ENCODE measurements at places on chromosomes 1 and 21.

GRCh38 chr21:41582298-41582840 is 74.4 kb upstream of the TMPRSS2 start:
- DNase-seq = no peak

DNA sequence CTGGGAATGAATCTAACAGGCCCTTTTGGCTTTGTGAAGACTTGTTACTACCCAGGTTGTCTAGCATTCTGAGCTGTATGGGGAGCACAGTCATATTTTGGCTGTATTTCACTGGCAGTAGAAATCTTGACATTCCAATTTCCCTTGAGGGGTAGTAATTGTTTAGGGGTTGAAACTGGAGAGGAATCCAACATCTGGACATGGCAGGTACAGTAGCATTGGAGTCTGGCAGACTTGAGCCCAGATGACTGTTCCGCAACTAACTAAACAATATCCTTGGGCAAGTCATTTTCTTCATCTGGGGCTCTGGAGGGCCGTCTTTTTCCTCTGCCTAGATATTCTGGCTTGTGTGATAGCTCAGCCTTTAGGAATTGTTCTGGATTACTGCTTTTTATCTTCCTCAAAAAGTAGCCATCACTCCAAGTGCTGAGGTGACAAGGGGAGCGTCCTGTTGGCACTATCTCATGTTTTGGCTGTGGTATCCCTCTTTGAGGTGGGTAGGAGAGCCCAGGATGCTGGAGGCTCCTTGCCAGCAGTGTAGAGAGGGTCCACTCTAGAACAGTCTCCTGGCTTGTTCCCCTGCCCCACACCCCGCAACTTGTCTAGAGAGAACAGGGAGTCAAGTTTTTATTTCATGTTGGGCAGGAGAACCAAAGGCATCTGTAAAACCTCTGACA is 22.7 kb upstream of the NBL1 start:
- DNase-seq = no peak

- DNase-seq = no peak
Measured at GRCh38 chr1:84480650-84481049, 1.6 kb downstream of the RPF1 start.

GRCh38 chr1:81540216-81540615 is 260.5 kb upstream of the ADGRL2 start:
- no peak for DNase-seq

- no peak for DNase-seq
Measured at GRCh38 chr1:178241837-178242236, 147.9 kb downstream of the RASAL2 start.

- no peak for DNase-seq
Measured at GRCh38 chr21:18373606-18374005, 30.0 kb downstream of the TMPRSS15 start.

- DNase-seq = no peak
Measured at GRCh38 chr1:225851805-225852204, 30.4 kb downstream of the TMEM63A start.

DNA sequence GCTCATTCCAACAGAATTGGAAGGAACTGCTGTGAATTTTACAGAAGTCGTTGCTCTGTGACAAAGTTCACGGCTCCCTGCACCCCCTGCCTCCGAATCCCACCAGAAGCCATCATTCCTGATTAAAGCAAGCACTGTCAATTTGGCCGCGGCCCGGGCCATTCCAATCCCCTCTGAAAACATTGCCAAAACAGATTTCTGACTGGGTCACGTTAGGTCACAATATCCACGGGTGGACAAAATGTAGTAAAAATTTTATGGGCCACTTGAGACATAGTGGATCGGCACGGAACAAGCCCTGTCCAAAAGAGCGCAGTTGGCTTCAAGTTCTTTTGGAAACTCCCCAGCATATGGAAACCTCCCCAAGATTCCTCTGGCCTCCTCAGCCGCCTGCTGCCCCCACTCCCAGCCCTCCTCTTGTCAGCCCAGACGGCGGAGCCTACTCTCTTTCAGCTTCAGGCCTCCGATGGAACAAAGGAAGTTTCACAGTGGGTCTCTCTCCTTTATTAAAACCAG is 67.2 kb upstream of the IFNAR2 start:
- DNase-seq = no peak

- no peak for DNase-seq
Measured at GRCh38 chr1:214551436-214552173, at the start of gene PTPN14. Gene PTPN14, minus strand, starts transcription at chr1:214551602. Its CDS starts 86,799 bp downstream, at chr1:214464803.

DNA sequence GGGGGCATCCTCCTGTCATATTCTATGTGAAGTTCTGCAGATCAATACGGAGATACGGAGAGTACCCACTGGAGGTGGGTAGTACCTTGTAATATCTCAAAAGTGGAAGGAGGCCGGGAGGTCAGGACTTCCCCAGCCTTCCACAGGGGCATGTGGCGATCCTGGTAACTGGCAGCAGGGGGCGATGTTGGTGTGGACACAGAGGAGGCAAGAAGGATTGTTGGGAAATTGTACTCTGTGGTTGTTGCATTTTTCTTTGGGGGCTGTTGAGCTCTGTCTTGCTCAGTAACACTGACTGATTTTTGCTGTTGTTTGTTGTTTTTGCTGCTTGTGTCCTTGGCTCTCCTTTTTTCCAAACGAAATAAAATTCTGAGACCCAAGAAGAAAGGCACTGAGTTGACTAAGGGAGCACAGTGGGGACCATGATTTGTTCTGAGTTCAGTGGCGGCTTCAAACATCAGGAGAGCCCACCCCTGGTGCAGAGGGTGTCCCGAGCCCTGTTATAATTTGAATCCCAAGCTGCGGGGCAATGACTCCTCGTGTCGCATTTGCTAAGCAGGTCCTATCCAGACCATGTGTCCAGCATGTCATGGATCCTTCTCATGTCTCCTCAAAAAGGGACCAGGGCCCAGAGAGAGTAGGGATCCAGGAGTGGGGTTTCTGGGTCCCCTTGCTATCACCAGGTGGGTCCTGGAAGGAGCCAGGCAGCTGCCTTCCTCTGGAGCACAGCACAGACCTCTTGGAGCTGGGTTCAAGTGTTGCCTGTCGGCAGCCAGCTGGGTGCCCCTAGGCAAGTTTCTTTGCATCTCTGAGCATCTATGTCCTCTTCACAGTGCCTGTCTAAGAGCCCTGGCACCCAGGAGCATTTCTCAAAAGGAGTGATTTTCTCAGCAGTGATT is 22.8 kb downstream of the LHX4 start:
- DNase-seq = no peak

DNA sequence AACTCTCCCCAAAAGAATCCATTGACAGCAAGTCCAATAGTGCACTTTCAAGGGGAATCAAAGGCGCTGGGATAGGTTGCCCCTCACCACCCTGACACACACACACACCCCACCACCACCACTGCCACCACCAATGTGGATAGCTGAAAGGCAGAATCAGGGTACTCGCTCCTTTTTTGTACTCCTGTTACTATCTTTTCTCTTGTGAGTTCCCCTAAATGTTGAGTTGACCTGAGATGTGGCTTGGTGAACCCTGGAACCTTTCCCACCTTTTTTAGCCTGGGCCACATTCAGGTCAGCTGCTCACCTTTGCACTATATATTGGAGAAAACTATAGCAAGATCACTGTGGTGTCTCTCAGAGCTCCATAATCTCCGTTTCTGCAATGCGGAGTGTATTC is 3.9 kb downstream of the S100A8 start:
- no peak for DNase-seq

DNA sequence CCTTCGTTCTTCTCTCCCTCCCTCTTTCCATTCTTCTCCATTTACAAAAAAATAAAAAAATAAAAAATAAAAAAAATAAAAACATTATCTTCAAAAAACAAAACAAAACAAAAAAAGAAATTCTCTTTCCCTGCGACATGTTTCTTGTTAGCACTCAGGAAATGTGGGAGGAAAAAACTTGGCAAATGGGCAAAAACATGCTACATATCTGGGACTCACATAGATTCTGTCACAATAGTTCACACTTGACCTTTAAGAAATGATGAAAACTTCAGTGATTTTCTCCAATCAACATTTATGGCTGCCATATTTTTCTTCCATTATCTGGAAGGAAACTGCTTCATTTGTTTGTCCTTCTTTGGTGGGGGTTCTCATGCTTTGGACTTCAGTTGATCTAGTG is 109.3 kb downstream of the PRKAB2 start:
- DNase-seq = no peak

DNA sequence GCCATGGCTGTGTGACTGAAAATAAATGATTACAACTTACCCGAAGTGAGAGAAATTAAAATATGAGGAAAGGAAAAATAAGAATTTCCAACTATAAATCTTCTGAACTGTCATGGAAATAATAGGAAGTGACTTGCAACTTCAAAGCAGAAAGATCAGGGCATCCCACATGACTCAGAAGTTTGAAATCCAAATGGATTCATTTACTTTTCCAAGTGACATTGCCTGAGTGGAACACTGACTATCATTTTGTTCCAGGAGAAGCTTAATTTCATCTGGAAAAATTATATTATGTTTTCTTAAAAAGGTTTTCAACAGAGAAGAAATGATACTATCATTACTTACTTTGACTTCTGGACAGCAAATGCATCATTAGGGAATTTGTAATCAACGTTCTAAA is 110.8 kb downstream of the GREM2 start:
- no peak for DNase-seq

- no peak for DNase-seq
Measured at GRCh38 chr1:39282537-39283216, 78.2 kb downstream of the MACF1 start.

DNA sequence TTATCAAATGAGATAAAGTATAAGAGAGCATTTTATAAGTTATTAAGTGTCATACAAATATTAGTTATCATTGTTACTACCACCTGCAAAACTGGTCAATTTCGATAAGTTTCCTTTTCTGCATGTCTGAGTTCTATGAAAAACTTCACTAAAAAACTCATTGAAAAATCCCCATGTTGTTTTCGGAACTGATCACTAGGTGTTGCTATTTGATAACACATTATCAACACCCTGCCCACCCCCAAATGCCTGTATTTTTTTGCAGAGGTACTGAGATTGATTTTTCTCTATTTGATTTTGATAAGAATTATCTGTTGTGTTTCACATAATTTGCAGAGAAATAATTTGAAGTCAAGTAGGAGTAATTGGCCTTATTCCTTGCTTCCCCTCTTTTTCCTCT is 22.1 kb upstream of the DISP1 start:
- DNase-seq = no peak

DNA sequence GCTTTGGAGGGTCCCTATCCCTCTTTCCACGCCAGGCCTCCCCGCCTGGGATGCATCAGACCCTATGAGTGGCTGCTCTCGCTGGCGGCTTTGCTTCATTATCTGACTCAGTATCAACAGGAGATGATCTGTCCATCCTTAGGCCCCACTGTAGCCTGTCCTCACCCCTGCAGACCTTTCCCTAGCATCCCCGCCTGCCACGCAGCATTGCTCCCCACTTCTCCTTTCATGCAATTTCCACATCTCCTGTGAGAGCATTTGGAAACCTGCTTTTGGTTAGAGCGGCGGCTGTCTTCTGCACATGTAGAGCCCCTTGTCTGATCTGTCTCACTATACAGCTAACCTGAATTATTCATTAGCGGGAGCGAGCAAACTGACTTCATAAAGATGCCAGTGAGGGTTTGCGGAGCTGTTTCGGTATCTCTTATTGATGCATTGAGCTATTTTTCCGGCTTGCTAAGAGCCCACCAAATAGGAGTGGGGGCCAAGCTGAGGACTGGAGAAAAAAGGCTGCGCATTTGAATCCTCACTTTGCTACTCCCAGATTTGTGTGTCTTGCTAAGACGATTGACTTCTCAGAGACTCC is 40.0 kb upstream of the ATP2B4 start:
- no peak for DNase-seq

GRCh38 chr21:38802050-38803026 is 3.4 kb upstream of the ETS2 start:
- DNase-seq = no peak

DNA sequence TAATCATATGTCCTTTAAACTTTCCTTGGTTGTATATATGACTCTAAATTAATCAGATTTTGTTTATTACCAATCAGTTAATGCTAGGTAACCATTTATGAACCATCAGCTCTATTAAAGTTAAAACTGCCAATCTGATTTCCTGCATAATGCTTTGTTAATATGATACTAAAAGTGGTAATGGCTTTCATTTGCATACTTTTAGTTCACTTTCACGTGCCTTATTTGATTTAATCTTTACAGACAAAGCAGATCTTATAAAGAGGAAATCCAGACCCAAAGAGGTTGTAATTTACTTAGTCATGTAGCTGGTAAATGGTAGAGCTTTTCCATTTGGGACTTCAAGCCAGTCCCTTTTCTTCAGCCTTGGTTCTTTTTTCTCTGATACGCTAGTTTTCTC is 61.3 kb downstream of the CLIC4 start:
- no peak for DNase-seq

DNA sequence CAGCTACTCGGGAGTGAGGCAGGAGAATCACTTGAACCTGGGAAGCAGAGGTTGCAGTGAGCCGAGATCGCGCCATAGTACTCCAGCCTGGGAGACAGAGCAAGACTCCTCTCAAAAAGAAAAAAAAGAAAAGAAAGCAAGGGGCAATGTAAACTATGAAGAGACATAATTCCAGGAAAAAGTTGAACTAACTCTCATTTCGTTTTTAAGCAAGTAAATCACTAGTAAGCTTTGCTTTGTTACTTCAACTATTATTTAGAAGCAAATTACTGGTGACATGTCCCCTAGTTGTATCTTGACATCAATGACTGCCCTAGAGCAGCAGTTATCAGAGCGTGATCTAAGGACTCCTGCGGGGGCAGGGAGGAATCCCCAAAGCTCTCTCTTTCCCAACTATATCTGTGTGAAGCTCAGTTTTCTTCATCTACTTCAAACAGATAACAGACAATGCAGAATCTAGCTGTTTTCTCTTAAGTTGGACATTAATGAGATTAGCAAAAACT is 18.7 kb downstream of the CLSTN1 start:
- DNase-seq = no peak

GRCh38 chr1:155017946-155018316 is 15.3 kb downstream of the ZBTB7B start:
- no peak for DNase-seq

GRCh38 chr21:44653656-44654575 is 543 bp downstream of the KRTAP12-4 start:
- no peak for DNase-seq

GRCh38 chr1:32917521-32917920 is 16.3 kb upstream of the TMEM54 start:
- no peak for DNase-seq

DNA sequence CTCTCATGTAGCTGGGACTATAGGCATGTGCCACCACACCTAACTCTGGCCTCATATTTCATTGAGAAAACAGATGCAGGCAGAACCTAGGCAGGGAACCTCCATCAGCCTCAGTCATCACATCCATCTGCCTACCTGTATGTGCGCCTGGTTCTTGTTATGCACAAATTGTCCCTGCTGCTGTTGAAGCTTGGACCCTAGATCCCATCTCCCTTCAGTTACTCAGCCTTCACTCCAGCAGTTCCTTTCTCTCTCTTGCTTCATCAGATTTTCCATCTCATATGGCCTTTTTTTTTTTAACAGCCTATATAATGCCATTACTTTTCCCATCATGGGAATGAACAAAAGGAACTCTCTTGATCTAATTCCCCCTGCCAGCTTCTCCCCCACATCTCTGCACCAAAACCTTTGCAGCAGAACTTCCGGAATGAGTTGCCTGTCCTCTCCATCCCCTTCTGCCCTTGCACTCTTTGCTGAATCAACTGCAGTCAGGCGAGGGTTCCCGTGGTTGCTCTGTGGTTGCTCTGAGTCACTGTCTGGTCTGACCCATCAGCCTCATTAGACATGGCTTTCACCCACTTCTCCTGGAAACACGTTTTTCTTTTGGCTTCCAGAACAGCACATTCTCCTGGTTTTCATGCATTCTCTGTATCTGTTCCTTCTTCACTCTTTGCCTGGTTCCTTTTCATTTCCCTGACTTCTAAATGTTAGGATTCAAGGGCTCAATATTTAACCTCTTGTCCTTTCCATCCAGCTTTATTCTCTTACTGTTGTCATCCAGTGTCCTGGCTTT is 41.5 kb downstream of the UBE4B start:
- DNase-seq = peak; percentile 69

- no peak for DNase-seq
Measured at GRCh38 chr1:2406451-2407041, 5.8 kb downstream of the PEX10 start.

Measured in HS-27A (cell line).